Right cardiac atrium (tissue), 5 donors: ENCODE measurements at places on chromosomes 5 and 9. TPM values are rescaled to one million over a fixed set of nuclear protein-coding genes. Genes with fewer than 3 reads are reported as not detected.

Gene IL3
- total RNA-seq, result not detected

Gene AHRR
- total RNA-seq, result 2.8 TPM

Gene GFI1B
- total RNA-seq, result 0.56 TPM

Gene CBY3
- not detected for total RNA-seq

Gene EPB41L4B
- total RNA-seq, result 23.3 TPM

Gene KIF12
- not detected for total RNA-seq

Gene PCDHB8
- total RNA-seq, result 5.2 TPM

Gene GNA14
- total RNA-seq, result 4.3 TPM

Gene PDCD1LG2
- 3.3 TPM for total RNA-seq

Gene LARP1
- total RNA-seq, result 122 TPM

Gene SLCO4C1
- total RNA-seq, result 0.03 TPM

Gene MEIKIN
- not detected for total RNA-seq

Gene CCL21
- total RNA-seq, result 2.2 TPM

- no peak for DNase-seq
Observed at GRCh38 chr9:99576002-99576401, 245.7 kb upstream of the NR4A3 start.

DNA sequence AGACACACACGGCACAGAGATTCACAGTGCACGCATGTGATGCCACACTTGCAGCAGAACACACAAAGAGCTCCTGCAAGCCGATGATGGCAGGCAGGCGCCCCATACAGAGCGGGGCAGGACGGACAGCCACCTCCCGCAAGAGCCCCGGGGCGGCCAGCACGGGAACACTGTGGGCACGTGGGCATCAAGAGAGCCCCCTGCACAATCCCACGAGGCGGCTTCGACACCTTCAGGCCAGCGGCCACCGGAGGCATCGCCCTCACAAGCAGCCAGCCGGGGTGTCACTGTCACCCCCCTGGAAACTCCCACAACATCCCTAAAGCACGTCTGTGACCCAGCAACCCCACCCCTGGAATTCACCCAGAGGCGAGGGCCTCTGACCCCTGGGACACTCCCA is 17.9 kb downstream of the TERT start:
- no peak for DNase-seq

- DNase-seq, result peak; percentile 70
Observed at GRCh38 chr5:68962757-68963484, 130.9 kb upstream of the SLC30A5 start.

- DNase-seq, result no peak
Observed at GRCh38 chr5:153543288-153543687, 52.8 kb downstream of the GRIA1 start.

DNA sequence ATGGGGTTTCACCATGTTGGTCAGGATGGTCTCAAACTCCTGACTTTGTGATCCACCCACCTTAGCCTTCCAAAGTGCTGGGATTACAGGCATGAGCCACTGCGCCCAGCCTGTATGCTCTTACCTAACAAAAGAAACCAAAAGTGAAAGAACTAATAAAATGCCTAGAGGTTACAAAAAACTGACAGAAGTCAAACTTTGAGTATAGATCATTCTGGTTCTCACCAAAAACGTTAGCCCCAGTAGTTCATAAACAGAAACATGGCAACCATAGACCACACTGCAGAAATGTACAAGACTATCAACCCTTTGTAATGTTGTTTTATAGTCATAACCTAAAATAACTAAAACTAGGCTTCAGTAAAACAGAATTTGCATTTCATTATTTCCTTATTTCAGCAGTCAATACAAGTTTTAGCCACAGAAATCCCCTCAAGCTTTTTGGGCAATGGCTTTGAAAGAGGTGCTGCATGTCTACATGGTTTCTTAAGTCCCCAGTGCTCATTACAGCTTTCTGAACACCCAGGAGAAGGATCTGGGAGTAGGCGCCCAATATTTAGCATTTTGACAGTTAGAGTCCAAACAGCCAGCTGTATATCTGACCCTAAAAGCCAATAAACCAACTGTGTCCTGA is 72.5 kb downstream of the EPB41L4A start:
- no peak for DNase-seq

DNA sequence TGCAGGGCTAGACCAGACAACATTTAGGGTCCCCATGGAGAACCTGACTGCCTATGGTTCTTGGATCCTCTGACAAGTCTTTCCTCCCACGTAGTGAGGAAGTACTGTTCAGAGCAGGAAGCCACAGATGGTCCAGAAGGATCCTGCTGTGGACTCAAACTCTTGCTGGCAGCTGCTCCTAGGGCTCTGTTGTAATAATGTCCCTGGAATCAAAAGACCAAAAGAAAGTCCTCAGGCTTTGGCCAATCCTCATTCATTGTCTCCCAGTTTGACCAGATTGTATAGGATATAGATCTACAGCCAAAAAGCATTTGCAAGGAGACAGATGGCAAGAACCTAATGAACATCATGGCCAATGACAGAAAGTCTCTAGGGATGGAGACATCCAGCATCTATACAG is 53.9 kb downstream of the SEMA6A start:
- DNase-seq, result no peak

- no peak for DNase-seq
Observed at GRCh38 chr9:79256691-79257213, 315.0 kb upstream of the TLE4 start.

- no peak for DNase-seq
Observed at GRCh38 chr9:21983561-21983935, 10.6 kb downstream of the CDKN2A start.

- DNase-seq, result no peak
Observed at GRCh38 chr5:151222054-151222789, 1.7 kb downstream of the CCDC69 start.

DNA sequence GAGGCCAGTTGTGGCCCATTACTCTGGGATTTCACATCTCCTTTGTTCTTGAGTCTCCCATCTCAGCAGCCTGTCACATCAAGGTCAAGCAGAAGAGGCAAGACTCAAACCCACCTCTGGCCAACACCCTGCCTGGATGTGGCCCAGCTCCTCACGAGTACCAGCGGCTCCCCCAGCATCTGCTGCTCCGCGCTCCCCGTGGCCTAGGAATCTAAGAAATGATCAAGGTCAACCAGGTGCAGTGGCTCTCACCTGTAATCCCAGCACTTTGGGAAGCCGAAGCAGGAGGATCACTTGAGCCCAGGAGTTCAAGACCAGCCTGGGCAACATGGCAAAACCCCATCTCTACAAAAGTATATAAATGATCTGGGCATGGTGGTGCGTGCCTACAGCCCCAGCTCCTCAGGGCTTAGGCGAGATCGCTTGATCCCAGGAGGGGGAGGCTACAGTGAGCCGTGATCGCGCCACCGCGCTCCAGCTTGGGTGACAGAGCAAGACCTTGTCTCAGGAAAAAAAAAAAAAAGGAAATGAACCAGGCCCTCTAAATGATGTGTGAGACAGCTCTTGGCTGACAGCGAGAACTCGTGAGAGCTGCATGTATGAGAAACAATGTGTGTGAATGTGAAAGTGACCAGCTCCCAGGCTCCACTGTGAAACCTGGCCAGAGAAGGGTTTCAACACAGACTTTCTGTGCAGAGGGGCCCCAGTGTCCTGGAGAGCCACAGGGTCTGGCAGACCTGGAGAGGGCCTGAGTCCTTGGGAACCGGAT is 61.6 kb upstream of the ANGPTL2 start:
- peak; percentile 86 for DNase-seq

- DNase-seq, result no peak
Observed at GRCh38 chr5:72363166-72363802, 43.1 kb downstream of the PTCD2 start.

DNA sequence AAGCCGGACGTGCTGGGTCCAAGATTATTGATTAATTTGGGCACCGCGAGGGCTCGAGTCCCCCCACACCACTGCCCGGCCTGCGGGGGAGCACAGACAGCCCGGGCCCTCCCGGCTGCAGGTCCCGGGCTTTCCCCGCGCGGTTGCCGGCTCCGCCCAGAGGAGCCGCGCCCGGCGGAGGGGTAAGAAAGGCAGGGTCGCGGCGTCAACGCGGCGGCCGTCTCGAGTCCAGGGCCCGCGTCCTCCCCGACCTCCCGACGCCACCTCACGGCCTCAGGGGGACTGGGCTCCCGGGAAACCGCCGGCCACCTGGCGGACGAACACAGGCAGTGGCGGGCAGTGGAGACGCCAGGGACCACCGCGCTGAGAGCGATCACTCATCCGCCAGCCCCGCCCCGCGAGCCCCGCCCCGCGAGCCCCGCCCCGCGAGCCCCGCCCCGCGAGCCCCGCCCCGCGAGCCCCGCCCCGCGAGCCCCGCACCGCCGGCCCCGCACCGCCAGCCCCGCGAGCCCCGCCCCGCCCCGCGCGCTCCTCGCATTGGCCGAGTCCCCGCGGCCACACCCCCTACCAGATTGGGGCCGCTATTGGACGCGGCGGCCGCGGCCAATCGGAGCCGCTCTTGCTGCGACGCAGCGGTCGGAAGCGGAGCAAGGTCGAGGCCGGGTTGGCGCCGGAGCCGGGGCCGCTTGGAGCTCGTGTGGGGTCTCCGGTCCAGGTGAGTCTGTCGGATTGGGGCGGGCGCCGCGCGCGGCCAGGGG is at the start of gene MRPL41:
TSS of gene MRPL41 (plus strand) at position 616 of the 758 bp plus-strand sequence. CDS start 203 bp downstream, outside the sequence.
- DNase-seq, result peak; percentile 97

- DNase-seq, result no peak
Observed at GRCh38 chr5:9670371-9670770, 40.2 kb upstream of the TAS2R1 start.

- no peak for DNase-seq
Observed at GRCh38 chr5:76041863-76042262, 41.3 kb upstream of the SV2C start.

GRCh38 chr9:31744589-31744988 is 639.9 kb upstream of the ACO1 start:
- no peak for DNase-seq

DNA sequence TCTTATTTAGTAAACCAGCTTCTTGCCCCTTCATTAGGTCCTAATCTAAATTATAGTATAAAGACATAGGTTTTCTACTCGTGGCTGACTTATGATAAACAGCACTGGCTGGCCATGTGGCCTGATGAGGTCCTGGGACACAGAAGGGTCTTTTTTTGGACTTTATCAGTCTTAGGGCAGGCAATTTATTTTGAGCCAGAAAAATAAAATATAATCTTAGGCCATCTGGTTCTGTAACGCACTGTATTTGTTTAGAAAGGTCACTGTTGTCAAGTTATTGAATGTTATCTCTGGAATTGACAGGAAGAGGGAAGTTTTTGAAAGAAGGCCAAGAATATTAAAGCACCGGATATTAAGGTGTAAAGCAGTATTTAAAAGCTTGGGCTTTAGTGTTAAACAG is 53.9 kb downstream of the RFX3 start:
- DNase-seq, result no peak

DNA sequence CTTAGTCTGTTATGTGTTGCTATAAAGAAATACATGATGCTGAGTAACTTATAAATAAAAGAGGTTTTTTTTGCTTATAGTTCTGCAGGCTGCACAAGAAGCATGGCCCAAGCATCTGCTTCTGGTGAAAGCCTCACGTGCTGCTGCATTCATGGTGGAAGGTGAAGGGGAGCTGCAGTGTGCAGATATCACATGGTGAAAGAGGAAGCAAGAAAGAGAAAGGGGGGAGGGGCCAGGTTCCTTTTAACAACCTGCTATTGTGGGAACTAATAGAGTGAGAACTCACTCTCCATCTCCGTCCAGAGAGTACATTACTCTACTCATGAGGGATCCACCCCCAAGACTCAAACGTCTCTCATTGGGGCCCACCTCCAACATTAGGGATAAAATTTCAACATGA is 12.5 kb upstream of the PARP8 start:
- DNase-seq, result no peak

DNA sequence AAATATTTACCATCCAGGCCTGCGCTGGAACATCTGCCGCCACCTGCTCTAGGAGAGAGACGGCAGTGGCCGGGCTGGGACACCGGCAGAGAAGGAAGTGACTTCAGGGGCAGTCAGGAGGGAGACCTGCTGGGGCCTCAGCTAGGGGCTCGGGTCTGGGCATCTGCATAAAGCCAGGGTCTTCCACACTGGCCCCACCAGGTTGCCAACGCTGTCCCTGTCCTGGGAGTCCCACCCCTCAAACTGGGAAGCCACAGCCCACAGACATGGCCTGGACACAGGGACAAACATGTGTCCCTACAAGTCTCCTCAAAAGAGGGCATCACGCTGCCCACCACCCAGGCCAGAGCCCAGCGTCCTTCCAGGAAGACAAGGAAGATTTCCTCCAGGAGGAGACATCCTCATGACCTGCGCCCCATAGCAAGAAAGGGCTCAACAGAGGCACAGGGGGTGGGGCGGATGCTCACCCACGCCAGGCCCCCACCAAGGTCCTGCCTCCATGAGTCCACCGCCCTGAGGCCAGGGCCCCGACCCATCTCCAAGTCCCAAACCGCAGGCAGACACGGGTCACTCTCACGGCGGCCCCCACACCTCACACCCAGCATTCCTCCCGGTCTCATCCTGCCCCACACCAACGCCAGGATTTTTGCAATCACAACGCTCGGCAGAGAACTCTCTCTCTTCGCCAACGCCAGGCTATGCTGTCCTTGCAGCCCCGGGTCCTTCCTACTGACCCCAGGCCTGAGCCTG is 9.0 kb downstream of the VAV2 start:
- DNase-seq, result peak; percentile 40

DNA sequence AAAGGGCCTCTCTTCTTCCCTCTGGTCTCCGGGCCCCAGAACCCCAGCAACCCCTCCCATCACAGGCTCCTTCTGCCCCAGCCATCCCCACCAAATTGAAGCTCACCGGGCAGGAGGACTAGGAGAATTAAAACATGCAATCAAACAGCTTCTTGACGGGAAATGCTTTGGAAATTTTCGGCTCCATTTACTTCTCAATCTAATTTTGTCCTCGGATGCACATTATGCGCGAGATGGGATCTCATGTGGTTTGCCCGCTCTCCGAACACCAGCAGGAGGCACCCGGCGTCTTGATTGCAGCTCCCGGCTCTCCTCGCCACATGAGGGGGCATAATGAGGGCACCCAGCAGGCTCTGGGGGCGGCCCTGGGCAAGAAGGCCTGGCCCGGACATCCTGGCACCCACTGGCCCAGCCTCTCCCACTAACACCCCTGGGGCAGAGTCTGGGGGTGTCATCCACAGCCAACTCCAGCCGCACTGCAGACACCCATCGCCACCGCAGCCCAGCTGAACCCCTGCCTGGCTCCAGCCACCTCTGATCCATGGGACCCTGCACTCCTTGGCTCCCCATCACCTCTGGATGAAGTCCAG is 135.5 kb downstream of the PAX5 start:
- DNase-seq, result no peak

- no peak for DNase-seq
Observed at GRCh38 chr5:79464278-79464677, 49.7 kb downstream of the HOMER1 start.
